NCI-H82 (cell line): ENCODE measurements at places on chromosomes 1 and 21.

DNA sequence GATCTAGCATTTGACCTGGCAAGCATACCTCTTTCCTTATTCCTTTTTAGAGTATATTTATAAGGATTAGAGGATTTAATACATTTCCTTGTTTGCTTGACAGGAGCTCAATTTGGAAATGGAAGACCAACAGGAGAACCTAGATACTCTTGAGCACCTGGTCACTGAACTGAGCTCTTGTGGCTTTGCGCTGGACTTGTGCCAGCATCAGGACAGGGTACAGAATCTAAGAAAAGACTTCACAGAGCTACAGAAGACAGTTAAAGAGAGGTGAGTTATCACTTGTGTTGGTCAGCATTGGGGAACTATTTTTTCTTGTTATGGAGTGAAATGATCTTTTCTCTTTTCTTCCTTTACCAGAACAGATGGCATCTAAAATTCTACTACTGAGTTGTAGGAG lies 123.4 kb upstream of the BMP8A start:
- DNase-seq: no peak

DNA sequence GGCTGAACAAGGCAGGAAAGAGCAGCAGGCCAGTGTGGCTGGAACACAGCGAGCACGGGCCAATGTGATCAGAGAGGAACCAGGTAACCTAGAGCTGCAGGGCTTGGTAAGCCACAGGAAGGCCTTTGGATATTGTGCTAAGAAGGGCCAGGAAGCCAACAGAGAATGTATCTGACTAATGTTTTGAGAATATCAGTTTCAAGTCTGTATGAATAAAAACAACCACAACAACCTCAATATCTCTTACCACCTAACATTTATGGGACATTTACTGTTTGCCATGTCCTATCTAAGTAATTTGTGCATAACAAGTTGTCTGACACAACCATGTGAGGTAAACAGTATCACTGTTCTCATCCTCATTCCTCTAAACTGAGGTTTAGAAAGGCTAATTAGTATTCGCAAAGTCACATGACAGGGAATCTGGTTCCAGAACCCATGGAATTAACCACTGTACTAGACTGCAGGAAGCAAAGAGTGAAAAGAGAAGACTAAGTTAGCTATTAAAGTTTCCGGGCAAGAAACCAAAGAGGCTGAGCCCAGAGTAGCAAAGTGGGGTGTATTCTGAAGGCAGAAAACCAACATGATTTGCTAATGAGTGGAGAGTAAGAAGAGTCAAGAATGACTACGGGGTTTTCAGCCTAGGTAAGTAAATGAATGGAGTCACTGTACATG lies 38.9 kb downstream of the SPRTN start:
- no peak for DNase-seq

DNA sequence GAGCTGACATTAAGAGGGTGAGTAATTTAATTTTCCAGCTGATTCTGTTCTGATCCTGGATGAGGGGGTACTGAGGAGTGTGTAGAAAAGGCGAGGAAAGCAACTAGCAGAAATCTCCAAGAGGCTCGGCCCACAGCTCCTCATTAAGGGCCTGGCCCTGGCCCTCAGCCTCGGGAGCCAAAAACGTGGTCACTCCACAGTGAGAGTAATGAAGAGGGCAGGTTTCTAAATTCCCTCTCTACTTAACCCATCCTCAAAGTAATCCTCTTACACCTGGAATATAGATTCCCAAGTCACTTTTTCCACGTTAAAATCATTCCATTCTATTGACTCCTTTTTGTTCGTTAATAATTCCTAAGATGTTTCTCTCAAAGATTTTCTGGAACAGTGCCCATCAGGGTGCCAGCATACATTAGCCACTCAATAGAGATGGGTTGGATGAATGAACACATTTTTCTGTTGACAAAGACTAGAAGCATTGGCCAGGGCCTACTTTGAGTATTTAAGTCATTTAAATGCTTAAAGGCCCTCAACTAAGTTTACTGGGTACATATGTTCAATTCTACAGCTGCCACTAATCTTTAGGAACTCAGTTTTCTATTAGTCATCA lies 1.1 kb upstream of the COL11A1 start:
- DNase-seq: peak; percentile 15

- no peak for DNase-seq
Observed at GRCh38 chr1:91929250-91929649, 20.0 kb upstream of the BRDT start.

DNA sequence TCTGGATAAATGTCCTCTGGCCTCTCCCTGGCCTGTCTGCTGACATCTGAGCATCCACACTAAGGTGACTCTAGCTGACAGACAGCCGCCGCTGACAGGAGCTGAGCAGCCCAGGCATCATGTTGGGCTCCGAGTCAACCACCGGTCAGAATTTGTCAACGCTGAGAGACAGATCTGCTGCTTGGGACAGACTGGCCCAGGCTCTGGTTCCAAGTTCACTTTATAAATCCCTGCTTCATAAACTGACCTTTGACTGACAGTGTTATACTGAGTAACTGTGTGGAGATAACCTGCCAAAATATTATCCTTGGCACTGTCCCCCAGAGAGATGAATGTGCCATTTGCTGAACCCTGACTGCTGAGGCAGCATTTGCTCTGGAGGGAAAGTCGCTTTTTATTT lies 616.7 kb downstream of the NPHP4 start:
- DNase-seq: peak; percentile 39
